ENCODE measurements at places on chromosomes 4 and X.

GRCh38 chr4:103842076-103842475 is 122.3 kb upstream of the TACR3 start:
- no peak for DNase-seq

GRCh38 chr4:75916091-75916661 is 13.9 kb upstream of the PPEF2 start:
- no peak for DNase-seq

DNA sequence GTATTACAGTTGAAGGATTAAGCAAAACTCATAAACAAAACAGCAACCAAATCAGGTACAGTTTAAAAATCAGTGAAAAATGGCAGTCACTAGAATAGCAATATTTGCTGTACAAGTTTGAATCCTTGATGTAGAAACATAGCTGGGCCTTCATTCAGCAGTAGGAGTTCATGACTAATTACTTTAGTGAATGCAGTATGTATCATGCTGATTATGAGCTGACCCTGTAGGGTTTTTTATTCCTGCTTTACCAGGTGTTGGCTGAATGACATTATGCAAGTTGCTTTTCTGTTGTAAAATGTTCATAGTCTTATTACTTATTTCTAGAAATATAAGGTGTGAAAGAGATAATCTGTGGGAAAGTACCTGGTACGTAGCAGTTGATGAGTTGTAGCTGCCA is 179.6 kb downstream of the CCSER1 start:
- DNase-seq, result no peak

- no peak for DNase-seq
Observed at GRCh38 chr4:8439168-8439567, 1.4 kb downstream of the ACOX3 start.

GRCh38 chr4:75698963-75699228 is 25.5 kb upstream of the USO1 start:
- no peak for DNase-seq

GRCh38 chr4:39518484-39518883 is 8.8 kb downstream of the UGDH start:
- no peak for DNase-seq

GRCh38 chr4:102230194-102230593 is 115.1 kb downstream of the SLC39A8 start:
- no peak for DNase-seq

DNA sequence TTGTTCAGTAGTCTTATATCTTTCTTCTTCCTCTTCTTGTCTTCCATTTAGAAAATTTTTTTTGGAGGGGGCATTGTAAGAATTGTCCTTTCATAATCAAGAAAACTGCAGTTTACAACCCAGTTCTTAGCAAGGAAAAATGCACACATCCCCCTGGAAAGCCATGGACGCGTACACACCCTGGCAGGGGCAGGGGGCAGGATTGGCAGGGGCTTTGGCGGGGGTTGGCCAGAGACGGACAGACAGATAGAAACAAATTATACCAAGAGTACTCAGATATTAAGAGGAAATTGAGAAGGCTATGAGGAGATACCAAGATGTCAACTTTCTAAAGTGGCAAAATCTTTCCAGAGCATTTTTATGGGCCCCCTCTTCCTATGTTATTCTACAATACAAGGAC is 322.5 kb upstream of the CPXCR1 start:
- DNase-seq, result no peak

- DNase-seq, result no peak
Observed at GRCh38 chr4:169420291-169420690, 149.5 kb upstream of the SH3RF1 start.

DNA sequence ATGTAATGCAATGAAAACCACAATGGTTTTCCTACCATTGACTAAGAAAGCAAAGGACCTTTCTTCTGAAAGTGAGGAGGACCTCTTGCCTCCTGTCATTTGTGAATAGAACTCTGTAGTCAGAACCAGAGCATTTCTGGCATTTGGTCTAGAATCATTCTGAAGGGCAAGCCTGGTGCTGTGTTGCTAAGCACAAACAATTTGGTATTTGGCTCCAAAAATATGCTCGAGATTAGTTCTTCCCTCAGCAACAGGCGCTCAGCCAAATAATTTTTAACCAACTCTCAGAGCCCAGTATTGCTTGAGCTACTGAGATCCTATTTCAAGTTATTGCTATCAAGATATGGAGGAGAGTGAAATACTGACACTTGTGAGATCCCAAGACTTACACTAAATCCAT is 71.0 kb downstream of the SNCA start:
- no peak for DNase-seq

- DNase-seq, result no peak
Observed at GRCh38 chrX:41133551-41133950, 48.3 kb downstream of the USP9X start.

GRCh38 chrX:44317181-44317580 is 26.3 kb downstream of the EFHC2 start:
- DNase-seq, result no peak

- no peak for DNase-seq
Observed at GRCh38 chrX:44280116-44280515, 63.4 kb downstream of the EFHC2 start.

DNA sequence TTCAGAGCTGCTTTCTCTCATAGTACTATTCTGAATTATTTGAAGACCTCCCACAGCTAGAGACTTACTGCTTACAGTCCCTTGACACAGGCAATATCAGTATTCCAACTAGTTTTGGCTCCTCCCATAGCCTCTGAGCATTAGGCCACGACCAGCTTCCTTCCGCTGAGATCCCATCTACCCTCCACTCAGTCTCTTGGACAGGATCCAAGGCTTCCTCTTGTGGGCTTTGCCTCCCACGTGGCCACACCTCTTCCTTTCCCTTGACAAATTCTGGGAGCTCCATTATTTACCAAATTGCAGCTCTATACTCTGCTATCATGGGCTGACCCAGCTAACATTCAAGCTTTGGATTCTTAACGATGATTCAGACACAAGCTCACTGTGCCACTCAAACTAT is 470.4 kb upstream of the GALNT7 start:
- DNase-seq, result no peak

GRCh38 chrX:118718737-118719136 is 8.7 kb upstream of the IL13RA1 start:
- no peak for DNase-seq
